RPMI7951 (cell line): ENCODE measurements at places on chromosomes 11 and 22. TPM values are rescaled to one million over a fixed set of nuclear protein-coding genes. Genes with fewer than 3 reads are reported as not detected.

EML3 gene
- 7.1 and 13.8 TPM in 2 replicates for total RNA-seq

DNA sequence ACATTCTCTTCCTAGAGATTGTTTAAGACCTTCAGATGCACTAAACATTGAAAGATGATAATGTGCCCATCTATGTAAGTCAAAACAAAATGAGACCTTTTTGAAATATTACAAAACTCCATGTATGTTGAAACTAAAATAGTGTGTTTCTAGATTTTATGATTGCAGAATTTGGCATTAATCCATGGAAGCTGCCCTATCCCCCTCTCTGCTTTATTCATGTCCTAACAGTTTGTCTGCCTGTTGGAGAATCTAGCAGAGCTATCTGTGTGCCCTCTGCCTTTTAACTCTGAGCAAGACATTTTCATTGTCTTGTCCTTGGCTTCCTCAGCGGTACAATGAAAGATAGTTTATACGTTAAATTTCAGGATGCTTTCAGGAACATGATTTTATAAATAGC lies 105.5 kb downstream of the FAT3 start:
- no peak for DNase-seq

PLA2G6 gene
- total RNA-seq = 3.7 and 6.8 TPM in 2 replicates

PRAME gene
- 62.6 and 73.1 TPM in 2 replicates for total RNA-seq

DNA sequence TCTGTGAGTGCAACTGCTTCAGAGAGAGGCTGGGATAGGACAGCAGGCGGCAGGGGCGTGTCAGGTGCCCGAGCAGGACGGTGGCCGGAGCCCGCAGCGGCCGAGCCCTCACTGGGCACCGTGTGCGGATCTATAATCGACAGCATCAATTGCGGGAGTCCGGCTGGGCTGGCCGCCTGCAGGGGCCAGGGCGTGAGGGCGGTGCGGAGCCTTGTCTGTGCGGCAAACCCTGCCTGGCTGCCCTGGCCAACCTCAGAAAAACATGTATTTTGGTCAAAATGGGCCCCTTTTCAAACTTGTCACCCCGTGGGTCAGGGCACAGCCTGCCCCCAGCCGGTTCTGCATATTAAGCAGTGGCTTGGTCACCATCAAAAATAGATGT lies 91.3 kb upstream of the KCNQ1OT1 start:
- DNase-seq = no peak

DNA sequence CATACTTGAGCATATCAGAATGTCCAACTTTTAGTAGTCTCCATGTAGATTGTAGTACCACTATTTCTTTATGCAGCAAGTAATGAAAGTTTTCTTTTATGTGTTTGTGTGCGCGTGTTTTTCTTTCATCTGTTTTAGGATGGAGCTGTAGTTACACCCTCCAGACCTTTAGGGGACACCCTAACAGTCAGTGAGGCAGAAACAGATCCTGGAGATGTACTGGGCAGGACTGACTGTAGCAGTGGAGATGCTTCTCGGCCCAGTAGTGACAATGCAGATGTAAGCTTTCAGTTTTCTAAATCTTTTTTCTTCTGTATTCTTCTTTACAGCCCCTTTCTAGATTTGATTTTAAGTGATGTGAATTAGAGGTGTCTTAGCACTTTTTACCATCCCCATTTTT lies 79.9 kb upstream of the GRIK4 start:
- peak; percentile 83 for DNase-seq
